ENCODE measurements at places on chromosomes 2 and 18. TPM values are rescaled to one million over a fixed set of nuclear protein-coding genes. Genes with fewer than 3 reads are reported as not detected.
A peak's percentile ranks its signal among the peaks of the same experiment; 100 is the strongest.

ANO7 gene
- total RNA-seq, result 0.57 TPM

CLEC4F gene
- not detected for total RNA-seq

GRCh38 chr2:57906152-57906732 is 140.4 kb upstream of the VRK2 start:
- no peaks in the 10 kb centered on the region for H3K36me3 ChIP-seq
- no peak overlapping the region for H3K4me3 ChIP-seq
- H3K27me3 ChIP-seq, result peaks cover 2% of the 10 kb centered on the region
- peaks cover 9% of the 10 kb centered on the region for H3K4me1 ChIP-seq
- no peak overlapping the region for H3K27ac ChIP-seq
- DNase-seq, result no peak

DNA sequence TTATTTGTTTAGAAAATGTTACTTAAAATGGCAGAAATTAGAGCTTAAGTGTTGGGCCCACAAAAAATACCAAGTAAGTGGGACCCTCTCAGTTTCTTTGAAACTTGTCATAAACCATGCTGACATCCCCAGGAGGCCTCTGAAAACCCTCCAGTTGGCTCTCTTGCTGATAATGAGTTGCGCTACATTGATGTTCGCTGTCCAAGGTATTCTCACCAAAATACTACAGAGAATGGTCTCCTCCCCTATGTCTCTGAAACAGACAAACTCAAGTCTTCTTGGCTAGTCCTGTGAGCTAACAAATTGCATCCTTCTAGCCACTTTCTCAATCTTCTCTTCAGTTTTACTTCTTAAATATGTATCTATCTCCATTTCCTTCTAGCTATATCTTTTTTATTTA is 669.4 kb downstream of the IRS1 start:
- no peak for DNase-seq
- no peaks in the 10 kb centered on the region for H3K4me1 ChIP-seq
- H3K27ac ChIP-seq, result no peak overlapping the region

DNA sequence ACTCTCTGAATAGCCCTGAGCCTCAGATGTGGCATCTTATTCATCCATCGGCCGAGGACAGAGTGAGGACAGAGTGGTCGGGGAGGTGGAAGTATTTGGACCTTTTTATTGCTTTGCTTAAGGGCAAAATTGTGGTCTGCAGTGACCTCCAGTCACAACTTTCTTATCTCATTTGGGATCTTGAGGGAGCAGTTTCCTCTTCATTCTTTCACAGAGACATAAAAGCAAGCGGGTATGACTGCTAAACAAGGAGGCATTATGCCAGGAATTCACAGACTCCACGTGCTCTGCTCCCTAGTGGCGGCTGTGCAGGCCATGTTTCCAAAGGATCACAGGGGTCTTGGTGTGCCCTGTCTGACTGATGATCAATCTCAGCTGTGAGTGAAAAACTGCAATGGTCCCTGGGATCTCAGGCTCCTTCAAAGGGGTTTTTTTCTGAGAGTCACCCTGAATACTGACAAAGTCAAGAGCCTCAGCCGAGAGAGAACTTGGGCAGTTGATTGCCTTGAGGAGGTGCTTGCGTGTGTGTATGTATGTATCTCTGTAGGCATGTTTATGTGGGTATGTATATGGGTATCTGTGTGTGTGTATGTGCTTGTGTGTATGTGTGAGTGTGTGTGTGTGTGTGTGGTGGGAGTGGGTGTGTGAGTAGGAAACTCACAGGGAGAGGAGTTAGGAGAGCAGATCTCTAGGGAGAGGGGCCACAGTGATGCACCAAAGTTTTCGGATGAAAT is 47.7 kb downstream of the RAPGEF4 start:
- no peak overlapping the region for H3K4me3 ChIP-seq
- no peak overlapping the region for H3K27ac ChIP-seq
- H3K4me1 ChIP-seq, result no peaks in the 10 kb centered on the region
- DNase-seq, result no peak

DNA sequence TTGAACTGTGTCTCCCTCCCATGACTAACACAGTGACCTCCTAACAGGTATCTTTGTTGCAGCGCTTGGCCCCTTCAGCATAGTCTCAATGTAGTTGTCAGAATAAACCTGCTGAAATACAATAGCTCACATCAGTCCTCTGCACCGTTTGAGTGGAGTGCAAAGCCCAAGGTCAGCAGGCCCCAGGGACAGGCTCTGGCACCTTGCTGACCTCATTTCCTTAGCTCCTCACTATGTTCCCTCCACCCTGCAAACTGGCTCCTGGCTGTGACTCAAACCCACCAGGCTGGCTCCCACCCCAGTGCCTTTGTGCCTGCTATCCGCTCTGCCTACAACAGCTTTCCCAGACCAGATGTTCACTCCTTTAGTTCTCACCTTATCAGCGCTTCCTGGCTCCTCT is 146.7 kb downstream of the LRATD1 start:
- H3K27me3 ChIP-seq, result no peaks in the 10 kb centered on the region
- no peaks in the 10 kb centered on the region for H3K4me1 ChIP-seq

DNA sequence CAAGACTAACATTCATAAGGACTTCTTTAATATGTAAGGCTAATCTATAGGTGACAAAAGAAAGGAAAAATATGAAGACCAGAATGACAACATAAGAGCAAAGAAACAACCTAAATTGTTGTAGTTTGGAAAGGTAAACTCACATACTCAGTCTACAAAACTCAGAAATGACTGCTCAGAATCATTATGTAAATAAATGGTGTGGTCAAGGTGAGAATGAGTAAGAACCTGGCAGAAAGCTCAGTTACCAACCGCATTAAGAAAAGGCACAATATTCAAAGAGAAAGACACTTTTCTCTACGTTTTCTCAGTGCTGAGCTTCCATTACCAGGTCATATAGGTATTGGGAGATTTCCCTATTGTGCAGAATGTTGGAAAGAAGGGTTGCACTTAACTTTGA is 15.8 kb downstream of the ATF2 start:
- DNase-seq, result no peak
- peaks cover 16% of the 10 kb centered on the region for H3K36me3 ChIP-seq
- no peaks in the 10 kb centered on the region for H3K27me3 ChIP-seq
- H3K4me3 ChIP-seq, result no peak overlapping the region
- peak overlapping the region; percentile 31 for H3K27ac ChIP-seq

GRCh38 chr2:227761740-227762476 is 16.2 kb downstream of the SCYGR8 start:
- H3K4me1 ChIP-seq, result no peaks in the 10 kb centered on the region
- H3K36me3 ChIP-seq, result no peaks in the 10 kb centered on the region
- no peak for DNase-seq
- H3K27me3 ChIP-seq, result peaks cover 2% of the 10 kb centered on the region
- H3K27ac ChIP-seq, result no peak overlapping the region

DNA sequence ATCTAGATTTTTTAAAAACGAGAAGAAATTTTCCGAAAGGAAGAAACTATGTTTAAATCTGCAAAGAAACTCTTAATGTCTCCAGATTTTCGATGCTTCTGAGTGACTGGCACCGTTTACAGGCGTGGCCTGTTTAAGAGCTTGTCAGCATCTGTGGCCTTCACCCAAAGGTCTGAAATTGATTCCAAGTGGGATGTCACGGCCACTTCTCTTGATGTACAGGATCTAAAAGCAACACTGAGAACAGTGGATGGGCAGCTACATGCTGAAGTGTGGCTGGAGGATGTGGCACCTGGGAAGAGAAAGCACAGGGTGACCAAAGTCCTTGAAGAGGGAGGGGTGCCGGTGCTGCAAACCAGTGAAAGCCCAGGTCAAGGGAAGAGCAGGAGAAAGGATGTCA is 28.0 kb downstream of the EMILIN2 start:
- no peak overlapping the region for H3K27ac ChIP-seq
- no peaks in the 10 kb centered on the region for H3K27me3 ChIP-seq
- no peak overlapping the region for H3K4me3 ChIP-seq
- no peaks in the 10 kb centered on the region for H3K36me3 ChIP-seq

DNA sequence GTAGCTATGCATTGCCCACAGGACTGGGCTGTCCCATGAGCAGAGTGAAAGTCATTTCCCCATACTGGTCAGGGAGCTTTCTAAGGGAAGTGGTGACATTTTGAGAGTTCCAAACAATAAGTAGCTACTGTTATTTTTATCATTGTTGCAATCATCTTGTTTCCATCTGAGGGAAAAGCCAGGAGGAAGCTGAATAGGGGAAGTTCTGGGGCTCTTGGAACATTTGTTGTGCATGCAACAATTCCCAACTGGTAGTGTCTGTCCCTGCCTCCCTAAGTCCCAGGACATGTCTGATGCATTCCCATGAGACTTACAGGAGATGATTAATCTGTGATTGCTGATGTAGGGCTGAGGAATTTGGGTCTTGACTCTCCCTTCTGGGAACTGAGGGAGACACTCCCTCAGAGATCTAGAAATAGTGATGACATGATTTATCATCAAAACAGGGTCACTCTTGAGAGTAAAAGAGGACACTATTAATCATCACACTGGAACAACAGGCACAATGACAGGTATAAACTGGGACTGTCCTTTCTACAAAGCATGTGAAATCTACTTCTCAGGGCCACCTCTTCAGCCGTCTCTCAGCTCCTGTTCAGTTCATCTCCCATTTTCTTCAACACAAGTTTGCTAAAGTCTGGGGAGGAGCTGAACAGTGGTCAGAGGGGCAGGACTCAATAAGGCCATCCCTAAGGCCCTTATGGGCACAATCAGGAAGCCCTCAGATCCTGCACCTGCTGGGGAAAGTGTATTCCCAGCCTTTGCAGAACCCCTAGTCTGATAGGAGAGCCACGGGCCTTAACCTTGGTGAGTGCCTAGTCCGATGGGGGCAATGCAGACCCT is 28.0 kb upstream of the MARCO start:
- no peaks in the 10 kb centered on the region for H3K36me3 ChIP-seq
- no peak overlapping the region for H3K4me3 ChIP-seq
- peaks cover 2% of the 10 kb centered on the region for H3K27me3 ChIP-seq
- DNase-seq, result no peak

GRB14 gene
- not detected for total RNA-seq

DNA sequence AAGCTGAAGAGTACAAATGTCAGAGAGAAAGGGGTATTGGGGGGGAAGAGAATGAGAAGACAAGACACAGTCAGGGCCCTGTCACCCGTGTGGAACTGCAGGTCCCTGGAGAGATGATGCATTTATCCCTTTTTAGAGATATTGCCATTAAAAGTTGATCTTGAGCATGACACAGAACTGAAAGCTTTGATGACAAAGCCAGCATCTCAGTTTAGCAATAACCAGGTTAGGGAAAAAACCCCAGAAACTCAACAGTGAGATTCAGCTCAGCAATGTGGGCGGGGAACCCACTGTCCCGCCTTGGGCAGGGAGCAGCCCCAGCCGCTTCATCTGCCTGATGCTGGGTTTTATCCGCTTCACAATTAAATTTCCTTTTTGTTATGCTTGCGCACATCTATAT is 181.1 kb downstream of the NEDD4L start:
- DNase-seq, result peak; percentile 54
- H3K4me3 ChIP-seq, result no peak overlapping the region
- no peaks in the 10 kb centered on the region for H3K36me3 ChIP-seq
- no peaks in the 10 kb centered on the region for H3K27me3 ChIP-seq

DNA sequence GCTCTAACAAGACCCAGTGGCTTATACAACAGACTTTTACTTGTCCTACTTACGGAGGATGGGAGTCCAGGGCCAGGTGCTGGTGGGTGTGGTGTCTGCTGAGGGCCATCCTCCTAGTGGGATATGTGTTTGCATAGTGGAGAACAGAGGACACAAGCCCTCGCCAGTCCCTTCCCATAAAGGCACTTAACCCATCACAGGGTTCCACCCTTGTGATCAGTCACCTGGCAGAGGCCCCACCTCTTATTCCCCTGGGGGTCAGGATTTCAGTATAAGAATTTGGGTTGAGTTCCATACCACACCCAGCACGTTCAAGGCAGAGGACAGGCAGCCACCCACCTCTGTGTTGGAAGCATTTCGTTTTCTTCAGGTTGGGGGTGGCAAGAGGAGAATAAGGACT is 259.0 kb downstream of the AGAP1 start:
- no peaks in the 10 kb centered on the region for H3K4me1 ChIP-seq
- no peak overlapping the region for H3K27ac ChIP-seq
- H3K36me3 ChIP-seq, result no peaks in the 10 kb centered on the region
- DNase-seq, result no peak
- no peak overlapping the region for H3K4me3 ChIP-seq

- no peak overlapping the region for H3K27ac ChIP-seq
- no peaks in the 10 kb centered on the region for H3K36me3 ChIP-seq
- H3K27me3 ChIP-seq, result peaks cover 11% of the 10 kb centered on the region
- no peak for DNase-seq
- H3K4me3 ChIP-seq, result no peak overlapping the region
Measured at GRCh38 chr2:158786897-158787296, 8.2 kb upstream of the DAPL1 start.

DNA sequence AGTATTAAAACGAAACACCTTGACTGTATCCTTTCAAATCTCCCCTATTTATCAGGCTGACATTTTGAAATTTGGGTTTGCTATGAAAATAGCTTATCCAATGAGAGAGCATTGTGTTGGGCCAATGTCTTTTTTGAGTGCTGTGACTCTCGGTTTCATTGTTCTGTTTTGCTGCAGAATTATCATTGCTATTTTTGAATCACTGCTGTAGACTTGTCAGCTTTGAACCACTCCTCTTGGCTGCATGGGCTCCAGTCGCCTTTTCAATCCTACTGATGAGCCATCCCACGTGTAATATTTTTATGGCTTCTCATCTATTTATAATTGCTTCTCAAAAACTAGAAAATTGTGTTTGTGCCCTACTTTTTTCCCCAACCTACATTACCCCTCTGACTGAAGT is 322.8 kb downstream of the LNPK start:
- H3K27ac ChIP-seq, result no peak overlapping the region
- H3K4me1 ChIP-seq, result no peaks in the 10 kb centered on the region
- H3K36me3 ChIP-seq, result no peaks in the 10 kb centered on the region
- peaks cover 9% of the 10 kb centered on the region for H3K27me3 ChIP-seq
- DNase-seq, result no peak

OLA1 gene
- 140 TPM for total RNA-seq

DNA sequence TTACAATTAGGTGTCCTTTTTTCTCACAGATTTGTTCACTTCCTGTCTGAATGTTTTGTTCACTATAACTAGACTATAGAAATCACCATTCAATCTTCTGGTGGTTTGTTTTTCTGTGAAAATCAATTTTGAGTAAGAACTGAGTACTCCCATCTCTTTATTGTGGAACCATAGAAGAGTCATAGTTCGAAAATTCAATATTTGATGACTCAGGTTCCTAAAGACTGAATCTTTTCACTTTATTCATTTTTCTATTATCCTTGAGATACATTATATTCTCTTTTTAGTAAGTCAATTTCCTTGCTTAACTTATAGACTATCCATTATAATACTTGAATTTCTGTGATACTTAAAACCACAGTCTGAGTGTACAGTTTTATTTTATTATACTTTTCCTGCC is 49.3 kb upstream of the KCNH7 start:
- H3K27me3 ChIP-seq, result no peaks in the 10 kb centered on the region
- no peak overlapping the region for H3K27ac ChIP-seq
- no peak overlapping the region for H3K4me3 ChIP-seq
- no peak for DNase-seq
- H3K36me3 ChIP-seq, result no peaks in the 10 kb centered on the region
- no peaks in the 10 kb centered on the region for H3K4me1 ChIP-seq

GRCh38 chr2:24050041-24050979 is 769 bp downstream of the FKBP1B start:
- no peak for DNase-seq
- peaks cover 2% of the 10 kb centered on the region for H3K36me3 ChIP-seq
- peaks cover 7% of the 10 kb centered on the region for H3K27me3 ChIP-seq
- peaks cover 14% of the 10 kb centered on the region for H3K4me1 ChIP-seq
- H3K27ac ChIP-seq, result no peak overlapping the region

Data from activated naive CD4-positive, alpha-beta T cell treated with anti-CD3 and anti-CD28 coated beads for 36 hours (primary cell).